ENCODE measurements at places on chromosomes 12 and 14. TPM values are rescaled to one million over a fixed set of nuclear protein-coding genes. Genes with fewer than 3 reads are reported as not detected.

Gene MAP1LC3B2
- total RNA-seq = 2.0 TPM

Gene TAS2R43
- 15.1 TPM for total RNA-seq

Gene POLE2
- 2.8 TPM for total RNA-seq

DNA sequence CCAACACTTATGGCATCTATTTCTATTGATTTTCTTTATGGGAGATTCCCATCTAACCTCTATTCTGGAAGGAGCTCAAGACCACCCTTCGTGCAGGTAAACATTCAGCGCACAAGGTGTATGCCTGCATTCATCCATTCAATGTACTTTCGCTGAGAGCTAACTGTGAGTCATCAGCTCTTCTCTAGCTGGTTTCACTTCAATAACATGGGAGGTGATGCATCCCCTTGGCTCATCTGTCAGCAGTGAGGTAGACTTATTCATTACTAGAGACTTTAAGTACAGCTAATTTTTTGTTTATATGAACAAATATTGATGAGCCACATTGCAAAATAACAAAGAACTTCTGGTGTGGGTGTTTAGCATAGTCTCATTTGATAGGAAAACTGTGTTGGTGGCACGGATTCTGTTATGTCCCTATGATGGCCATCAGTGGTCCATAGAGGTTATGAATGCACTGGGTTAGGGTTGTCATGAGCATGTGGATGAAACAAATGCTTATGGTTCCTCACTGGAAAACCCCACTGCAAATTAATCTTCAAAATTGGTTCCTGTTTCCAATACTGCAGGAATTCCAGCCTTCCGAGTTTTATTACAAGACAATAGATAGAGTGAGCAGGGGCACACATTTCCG is 1151.0 kb downstream of the BCL11B start:
- no peaks in the 10 kb centered on the region for H3K27me3 ChIP-seq
- no peak overlapping the region for H3K27ac ChIP-seq
- no peak for DNase-seq
- no peak overlapping the region for H3K4me3 ChIP-seq
- no peaks in the 10 kb centered on the region for H3K36me3 ChIP-seq

DNA sequence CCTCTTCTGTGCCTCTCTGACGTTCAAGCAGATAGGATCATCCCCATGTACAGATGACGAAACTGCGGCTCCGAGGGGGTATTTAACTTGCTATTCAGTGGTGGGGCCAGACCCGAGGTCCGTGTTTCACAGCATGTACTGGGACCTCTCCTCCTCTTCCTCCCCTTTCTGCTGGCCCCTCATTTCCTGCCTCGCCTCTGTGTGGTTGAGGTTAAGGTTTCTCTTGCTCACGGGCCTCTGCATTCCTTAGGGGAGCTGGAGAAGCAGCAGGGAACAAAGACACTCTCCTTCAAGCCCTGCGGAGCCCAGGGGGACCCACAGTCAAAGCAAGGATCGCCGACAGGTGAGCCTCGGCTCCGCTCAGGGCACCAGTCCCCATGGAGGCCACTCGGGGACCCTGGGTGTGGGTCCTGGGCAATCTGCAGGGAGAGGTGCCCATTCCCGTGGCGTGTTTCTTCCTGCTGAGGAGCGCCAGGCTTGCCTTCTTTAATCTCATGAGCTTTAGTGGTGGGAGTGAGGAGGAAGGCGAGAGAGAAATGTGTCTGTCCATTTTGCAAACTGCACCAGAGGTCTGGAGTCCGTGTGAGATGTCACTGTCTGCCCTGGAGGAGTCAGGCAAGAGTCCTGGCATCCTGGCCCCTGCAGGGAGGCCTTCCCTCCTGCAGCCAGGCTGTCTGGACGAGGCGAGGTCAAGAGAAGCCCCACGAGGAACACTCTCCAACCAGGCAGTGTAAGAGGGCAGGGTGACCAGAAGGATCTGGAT is 45.0 kb downstream of the SLC6A12 start:
- no peaks in the 10 kb centered on the region for H3K4me1 ChIP-seq
- DNase-seq = peak; percentile 40
- H3K36me3 ChIP-seq = no peaks in the 10 kb centered on the region

GRCh38 chr12:41769810-41770209 is 374.9 kb downstream of the GXYLT1 start:
- no peak overlapping the region for H3K27ac ChIP-seq
- H3K36me3 ChIP-seq = no peaks in the 10 kb centered on the region
- DNase-seq = no peak
- no peaks in the 10 kb centered on the region for H3K27me3 ChIP-seq

DNA sequence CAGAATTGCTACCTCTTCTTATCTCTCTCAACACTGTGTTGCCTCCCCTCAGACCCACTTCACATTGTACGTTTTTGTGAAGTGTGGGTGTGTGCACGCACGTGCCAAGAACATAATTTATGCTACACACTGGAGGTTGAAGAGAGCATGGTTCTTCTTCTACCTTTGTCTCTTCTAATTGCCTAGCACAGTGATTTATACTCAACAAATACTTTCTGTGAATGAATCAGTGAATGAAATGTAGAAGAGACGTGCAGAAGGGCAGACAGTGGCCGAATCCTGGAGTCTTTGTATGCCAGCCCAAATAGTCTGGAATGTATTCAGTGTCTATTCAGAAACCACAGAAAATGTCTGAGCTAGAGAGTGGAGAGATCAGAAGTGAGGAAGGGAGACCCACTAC is 4.6 kb upstream of the SAMD4A start:
- no peak for DNase-seq
- no peak overlapping the region for H3K4me3 ChIP-seq
- no peaks in the 10 kb centered on the region for H3K36me3 ChIP-seq
- no peaks in the 10 kb centered on the region for H3K4me1 ChIP-seq
- H3K27me3 ChIP-seq = no peaks in the 10 kb centered on the region

- H3K27ac ChIP-seq = no peak overlapping the region
- peaks cover 4% of the 10 kb centered on the region for H3K4me1 ChIP-seq
- no peak overlapping the region for H3K4me3 ChIP-seq
- H3K36me3 ChIP-seq = no peaks in the 10 kb centered on the region
Measured at GRCh38 chr14:61620130-61620946, 75.0 kb upstream of the HIF1A start.

- H3K27ac ChIP-seq = no peak overlapping the region
- H3K36me3 ChIP-seq = peaks cover 2% of the 10 kb centered on the region
- H3K27me3 ChIP-seq = no peaks in the 10 kb centered on the region
Measured at GRCh38 chr14:55279384-55279783, 8.2 kb downstream of the FBXO34 start.

DNA sequence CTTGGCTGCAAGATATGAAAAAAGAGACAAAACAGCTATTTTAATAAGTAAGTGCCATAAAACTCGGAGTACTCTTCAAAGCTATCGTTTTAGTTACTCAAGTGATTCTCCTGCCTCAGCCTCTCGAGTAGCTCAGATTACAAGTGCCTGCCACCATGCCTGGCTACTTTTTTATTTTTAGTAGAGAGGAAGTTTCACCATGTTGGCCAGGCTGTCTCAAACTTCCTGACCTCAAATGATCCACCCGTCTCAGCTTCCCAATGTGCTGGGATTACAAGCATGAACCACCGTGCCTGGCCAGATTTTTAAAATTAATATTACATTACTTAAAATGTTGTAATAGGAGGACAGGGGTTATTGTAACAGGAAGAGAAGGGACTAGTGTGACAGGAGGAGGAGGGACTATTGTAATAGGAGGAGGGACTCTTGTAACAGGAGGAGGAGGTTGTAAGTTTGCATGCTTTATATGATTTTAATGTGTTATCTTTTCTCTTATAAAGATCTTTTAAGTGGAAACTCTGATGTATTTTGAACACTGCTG is 61.3 kb downstream of the KITLG start:
- no peaks in the 10 kb centered on the region for H3K27me3 ChIP-seq
- H3K4me1 ChIP-seq = peaks cover 5% of the 10 kb centered on the region
- H3K4me3 ChIP-seq = no peak overlapping the region
- peaks cover 1% of the 10 kb centered on the region for H3K36me3 ChIP-seq
- H3K27ac ChIP-seq = no peak overlapping the region

DNA sequence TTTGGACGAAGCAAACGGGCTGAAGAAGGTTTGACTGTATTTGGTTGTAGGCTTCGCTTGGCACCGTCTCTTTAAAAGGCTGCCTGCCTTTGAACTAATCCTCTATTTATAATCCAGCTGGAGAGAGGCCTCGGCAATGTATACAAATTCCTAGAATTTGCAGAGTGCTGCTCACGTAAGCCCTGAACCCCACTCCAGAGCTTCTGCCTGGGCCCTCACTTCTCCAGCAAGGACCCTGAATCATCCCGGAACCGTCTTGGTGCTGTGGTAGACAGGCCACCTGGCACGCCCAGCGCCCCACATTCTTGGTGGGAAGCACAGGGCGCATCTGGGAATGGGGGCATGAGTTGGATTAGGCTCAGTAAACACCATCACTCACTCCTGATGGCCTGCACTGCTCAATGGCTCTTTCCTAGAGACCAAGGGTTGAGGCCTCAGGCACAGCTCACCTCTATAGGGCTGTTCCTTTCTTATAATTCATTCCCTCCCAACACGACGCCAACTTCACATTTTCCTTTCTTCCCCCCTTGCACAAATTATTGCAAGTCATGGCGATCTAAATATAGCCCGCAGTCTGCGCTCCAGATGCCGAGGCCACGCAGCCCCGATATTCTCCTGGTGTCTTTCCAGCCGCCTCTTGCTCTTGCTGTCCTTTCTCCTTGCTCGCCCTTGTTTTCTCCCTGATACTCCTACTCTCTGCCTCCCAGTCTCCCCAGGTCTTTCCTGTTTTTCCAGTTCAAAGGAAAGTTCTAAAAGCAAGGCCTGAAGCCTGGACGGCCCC is 141.0 kb downstream of the ZFP36L1 start:
- no peaks in the 10 kb centered on the region for H3K36me3 ChIP-seq
- DNase-seq = peak; percentile 85
- peaks cover 70% of the 10 kb centered on the region for H3K4me1 ChIP-seq
- H3K4me3 ChIP-seq = no peak overlapping the region
- peak overlapping the region; percentile 62 for H3K27ac ChIP-seq

GRCh38 chr12:8065991-8066594 is at the start of gene C3AR1:
C3AR1 (minus strand) TSS chr12:8066359; CDS start chr12:8060185, 6,174 bp downstream.
- no peaks in the 10 kb centered on the region for H3K36me3 ChIP-seq
- no peaks in the 10 kb centered on the region for H3K4me1 ChIP-seq
- H3K27me3 ChIP-seq = no peaks in the 10 kb centered on the region
- H3K27ac ChIP-seq = peak within 1 kb of the TSS; percentile 32
